Bone marrow (tissue), 2 donors: ENCODE measurements at places on chromosomes 11 and 22.

DNA sequence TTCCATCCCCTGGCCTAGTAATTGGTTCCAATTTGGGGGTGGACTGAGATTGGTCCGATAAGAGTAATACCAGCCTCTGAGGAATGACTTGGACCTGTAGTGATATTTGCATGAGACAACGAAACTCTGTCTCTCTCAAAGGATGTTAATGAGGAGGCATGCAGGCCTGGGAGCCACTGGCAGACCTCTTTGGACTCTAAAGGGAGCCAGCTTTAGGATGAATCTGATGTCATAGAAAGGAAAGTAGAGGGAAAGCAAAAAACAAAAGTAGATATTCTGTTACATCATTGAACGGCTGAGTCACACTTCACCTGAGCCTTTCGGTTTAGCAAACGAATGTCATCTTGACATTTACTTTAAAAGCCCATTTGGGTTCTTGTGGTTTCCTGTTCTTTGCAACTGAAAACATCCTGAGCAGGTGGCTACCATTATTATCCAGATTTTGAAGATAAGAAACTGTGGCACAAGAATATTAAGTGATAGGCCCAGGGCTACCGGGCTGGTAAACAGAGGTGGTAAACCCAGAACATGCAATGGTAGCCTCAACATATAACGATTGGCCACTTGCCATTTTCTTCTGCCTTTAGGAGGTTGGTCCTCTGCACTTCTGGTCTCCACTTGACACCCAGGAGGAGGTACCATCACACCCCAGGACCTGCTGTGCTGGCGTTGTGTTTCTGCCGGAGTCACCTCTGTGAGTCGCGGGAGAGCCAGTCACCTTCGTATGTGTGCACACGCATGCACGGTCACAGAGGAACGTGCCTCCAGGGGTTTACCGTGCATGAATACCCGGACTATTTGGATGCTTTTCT lies 42.7 kb downstream of the RTL6 start:
- no peak for DNase-seq

DNA sequence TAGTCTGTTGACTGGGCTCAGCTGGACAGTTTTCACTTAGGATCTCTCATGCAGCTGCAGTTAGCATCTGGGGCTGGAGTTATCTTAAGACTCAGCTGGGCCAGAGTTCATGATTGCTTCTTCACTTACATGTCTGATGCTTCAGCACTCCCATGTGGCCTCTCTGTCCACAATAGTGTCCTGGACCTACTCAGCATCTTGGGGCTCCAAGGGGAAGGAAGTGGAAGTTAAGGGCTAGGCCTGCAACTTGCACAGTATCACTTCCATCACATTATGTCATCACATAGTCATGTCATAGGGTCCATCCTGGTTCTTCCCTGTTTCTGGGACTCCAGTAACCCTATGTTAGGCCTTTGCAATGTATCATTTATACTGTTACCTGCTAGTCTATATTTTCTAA lies 115.9 kb downstream of the C11orf65 start:
- DNase-seq, result no peak

- no peak for DNase-seq
Observed at GRCh38 chr11:74670171-74670570, 61.1 kb downstream of the CHRDL2 start.

GRCh38 chr11:110373051-110373702 lies 56.6 kb upstream of the FDX1 start:
- no peak for DNase-seq

GRCh38 chr11:8070417-8071115 lies 10.4 kb upstream of the TUB start:
- no peak for DNase-seq

- DNase-seq, result no peak
Observed at GRCh38 chr11:79113054-79113690, 327.7 kb downstream of the TENM4 start.

- no peak for DNase-seq
Observed at GRCh38 chr11:111762981-111763643, 3.1 kb downstream of the PPP2R1B start.
